ENCODE measurements at places on chromosomes 6 and 20.
A peak's percentile ranks its signal among the peaks of the same experiment; 100 is the strongest.

- DNase-seq, result no peak
These were observed 242.0 kb upstream of the JAG1 start for GRCh38 chr20:10915815-10916214.

- DNase-seq, result no peak
These were observed 62.9 kb downstream of the SCAND1 start for GRCh38 chr20:35891375-35891774.

DNA sequence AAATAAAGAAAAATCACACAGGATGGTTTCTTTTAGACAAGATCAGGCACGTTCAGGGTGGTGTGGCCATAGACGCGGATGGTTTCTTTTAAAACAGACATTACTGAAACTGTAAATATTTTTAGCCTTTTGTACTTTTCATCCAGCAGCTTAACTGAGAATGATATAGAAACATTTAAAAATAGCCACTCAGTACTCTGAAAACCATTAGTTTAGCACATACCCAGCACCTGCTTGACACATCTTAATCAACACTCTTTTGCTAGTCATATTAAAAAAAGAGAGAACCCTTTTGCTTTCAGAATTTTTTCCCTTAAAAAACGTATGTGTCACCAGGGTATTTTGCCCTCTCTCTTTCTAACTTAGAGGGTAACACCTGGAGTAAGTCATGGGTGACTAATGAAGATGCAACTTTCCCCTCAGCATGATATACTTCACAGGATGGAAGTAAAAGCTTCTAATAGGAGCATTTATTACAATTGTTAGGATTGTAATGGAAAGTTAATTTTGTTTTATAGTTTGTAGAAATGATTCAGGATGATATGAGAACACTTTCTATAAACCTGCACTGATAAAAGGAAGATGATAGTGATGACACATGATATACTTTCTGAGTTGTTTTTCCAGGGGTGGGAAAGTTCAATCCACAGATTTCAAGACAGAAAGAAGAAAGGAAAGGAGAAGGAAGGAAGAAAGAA is 45.2 kb downstream of the BACH2 start:
- no peak for DNase-seq

GRCh38 chr6:138454981-138455706 is 44.1 kb downstream of the NHSL1 start:
- peak; percentile 17 for DNase-seq

DNA sequence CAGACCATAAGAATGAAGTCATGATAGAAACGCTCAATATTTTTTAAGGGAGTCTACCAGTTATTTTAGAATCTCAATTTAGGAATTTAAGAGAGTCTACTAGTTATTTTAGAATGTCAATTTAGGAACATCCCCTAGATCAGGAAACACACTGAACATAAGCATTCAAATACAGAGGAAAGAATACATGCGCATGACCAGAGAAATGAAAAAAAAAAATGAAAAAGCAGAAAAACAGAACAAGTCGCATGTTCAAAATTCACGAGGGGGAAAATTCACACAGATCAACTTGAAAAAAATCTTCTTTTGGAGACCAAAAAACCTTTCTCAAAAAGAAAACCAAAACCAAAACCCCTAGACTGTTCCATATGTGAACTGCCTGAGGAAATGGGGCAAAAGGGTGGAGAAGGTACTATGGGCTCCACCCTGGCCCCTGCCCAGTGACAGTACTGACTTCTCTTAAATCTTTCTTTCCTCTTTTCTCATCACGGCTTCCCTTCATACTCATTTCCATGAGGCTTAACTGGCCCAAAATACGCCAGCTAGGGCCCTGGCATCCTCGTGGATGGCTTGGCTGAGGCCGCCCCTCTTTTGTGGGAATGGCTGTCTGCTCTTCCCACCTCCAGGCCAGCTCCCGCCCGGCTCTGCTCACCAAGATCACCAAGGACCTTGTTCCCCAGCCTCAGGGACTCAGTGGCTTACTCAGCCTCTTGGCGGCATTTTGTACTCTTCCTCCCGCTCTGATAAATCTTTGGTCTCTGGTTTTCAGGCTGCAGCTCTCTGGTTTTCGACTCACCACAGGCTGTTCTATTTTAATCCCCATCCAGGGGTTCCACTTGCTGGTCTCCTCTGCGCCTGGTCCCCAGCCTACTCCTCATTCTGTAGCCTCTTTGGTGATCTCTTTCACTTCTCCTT is 11.2 kb downstream of the ZBTB2 start:
- peak; percentile 29 for DNase-seq
